HFF-Myc (cell line): ENCODE measurements at places on chromosomes 5 and 9.
A peak's percentile ranks its signal among the peaks of the same experiment; 100 is the strongest.

GRCh38 chr5:141877356-141878185, 639 bp downstream of the PCDH1 start:
- DNase-seq = no peak

GRCh38 chr9:121826711-121827110, 175.3 kb downstream of the DAB2IP start:
- no peak for DNase-seq

GRCh38 chr5:14109041-14109747, 33.9 kb upstream of the TRIO start:
- DNase-seq = no peak

- peak; percentile 72 for DNase-seq
Measured at GRCh38 chr5:157778121-157778805, 34.8 kb downstream of the LSM11 start.

GRCh38 chr9:135877791-135878527, 29.4 kb downstream of the CAMSAP1 start:
- DNase-seq = no peak

DNA sequence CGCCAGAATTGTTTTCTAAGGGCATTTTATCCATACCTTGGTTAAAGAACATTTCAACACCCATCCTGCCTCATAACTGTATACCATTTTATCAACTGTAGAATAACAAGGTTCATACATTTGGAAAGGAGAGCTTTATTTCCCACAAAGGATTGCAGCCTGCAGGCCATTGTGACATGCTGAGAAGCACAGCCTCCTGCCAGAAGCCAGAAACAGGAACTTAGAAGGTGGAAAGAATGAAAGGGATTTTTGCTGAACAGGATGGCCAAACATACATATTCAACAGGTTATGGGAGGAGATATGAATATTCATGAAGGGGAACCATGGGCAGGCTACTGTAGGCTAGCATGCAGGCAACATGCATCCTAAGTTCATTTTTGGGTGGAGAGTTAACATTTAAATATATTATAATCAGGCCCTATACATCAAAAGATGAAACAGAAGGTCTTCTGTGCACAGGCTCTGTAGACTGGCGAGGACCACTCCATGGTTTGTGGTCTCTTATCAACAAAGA, 59.9 kb upstream of the DIRAS2 start:
- DNase-seq = no peak

DNA sequence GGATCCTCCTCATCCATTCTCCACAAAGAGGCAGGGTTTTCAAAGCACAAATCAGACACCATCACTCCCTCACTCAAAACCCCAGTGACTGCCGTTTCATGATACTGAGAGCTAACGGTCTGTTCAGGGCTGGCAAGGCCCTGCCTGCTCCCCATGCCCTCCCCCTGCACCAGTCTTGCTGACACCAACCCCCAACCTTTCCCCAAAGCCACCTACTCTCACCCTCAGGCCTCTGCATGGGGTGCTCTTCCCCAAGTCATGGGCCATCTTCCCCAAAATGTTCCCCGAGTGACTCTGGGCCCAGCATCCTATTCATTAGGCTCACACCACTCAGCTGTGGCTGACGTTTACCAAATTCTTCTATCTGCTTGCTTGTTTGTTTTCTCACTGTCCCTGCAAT, 21.7 kb upstream of the OLFM1 start:
- DNase-seq = no peak

DNA sequence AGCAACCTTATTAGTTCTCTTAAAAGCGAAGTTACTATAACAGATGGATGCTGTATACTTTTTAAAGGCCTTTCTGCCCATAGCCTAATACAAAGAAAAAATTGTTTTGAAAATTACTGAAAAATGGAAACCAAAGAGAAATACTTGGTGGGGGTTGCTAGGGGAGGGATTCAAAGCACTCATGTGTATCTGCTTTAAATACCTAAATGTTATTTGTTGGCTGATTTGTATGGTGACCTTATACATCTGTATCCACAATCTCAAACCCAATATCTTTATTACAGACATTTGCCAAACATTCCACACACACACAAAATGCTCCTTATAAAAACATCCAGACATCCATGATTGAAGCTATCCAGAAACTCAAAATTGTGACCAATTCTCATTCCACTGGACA, 172.0 kb downstream of the ADAMTS12 start:
- no peak for DNase-seq

GRCh38 chr5:7869474-7870136, 657 bp downstream of the MTRR start:
- no peak for DNase-seq

- DNase-seq = no peak
Measured at GRCh38 chr9:87622923-87623322, 103.0 kb upstream of the CTSL start.

DNA sequence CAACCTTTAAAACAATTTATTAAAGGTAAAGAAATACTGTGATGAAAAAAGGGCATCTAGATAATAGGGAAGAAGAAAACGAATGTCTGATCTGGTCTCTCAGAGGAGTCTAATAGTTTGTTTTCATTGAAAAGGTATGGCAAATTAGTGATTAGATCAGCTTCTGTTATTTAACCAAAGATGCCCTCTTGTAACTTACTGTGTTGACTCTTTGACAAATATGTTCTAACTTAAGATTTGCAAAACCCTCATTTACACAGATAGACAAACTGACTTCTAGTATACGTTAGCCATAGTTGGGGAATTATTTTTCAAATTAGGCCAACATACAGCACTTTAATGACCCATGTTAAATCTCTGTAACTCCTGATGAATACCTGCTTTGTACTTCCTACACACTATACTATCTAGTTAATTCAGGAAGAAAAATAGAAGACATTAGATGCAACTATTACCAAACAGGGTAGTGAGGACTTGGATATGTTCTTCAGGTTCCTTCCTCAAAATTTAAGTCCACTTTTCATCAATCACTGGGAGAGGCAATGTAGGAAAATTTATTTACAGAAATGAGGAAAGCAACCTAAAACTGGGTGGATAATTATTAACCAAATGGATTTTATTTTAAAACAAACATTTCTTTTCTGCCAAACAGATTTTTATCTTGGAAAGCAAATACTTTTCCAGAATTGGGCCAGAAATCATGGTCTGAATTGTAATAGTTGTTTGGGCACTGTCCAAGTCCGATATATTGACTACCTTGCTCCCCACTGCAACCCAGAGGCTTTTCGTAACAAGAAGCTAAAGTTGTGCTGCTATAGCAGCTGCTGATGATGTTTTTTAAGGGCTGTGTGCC, 66.4 kb upstream of the PPP2R2B start:
- DNase-seq = no peak
